ENCODE measurements at places on chromosomes 12 and 14.

GRCh38 chr14:101982621-101983020, 18.2 kb downstream of the DYNC1H1 start:
- DNase-seq, result no peak

- DNase-seq, result no peak
These were observed 25.1 kb downstream of the PXN start for GRCh38 chr12:120240495-120240833.

DNA sequence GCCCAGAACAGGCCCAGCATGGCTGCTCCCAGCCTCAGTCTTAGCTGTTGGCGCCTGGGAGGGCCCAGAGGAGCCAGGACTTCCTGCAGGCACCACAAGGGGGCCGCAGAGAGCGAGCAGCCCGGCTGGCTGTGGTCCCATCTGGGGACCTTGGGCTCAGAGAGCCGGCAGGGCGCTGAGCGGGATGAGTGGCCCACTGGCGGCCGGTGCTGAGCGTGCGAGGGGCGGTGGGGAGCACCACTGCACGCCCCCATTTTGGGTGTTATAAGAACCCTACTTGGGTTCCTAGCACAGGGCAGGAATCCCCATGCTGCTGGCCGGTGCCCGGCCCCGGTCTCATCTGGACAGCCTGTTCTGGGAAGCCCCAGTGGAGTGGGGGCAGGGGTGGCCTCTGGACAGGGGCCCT, 25.9 kb upstream of the CRIP2 start:
- DNase-seq, result peak; percentile 81

DNA sequence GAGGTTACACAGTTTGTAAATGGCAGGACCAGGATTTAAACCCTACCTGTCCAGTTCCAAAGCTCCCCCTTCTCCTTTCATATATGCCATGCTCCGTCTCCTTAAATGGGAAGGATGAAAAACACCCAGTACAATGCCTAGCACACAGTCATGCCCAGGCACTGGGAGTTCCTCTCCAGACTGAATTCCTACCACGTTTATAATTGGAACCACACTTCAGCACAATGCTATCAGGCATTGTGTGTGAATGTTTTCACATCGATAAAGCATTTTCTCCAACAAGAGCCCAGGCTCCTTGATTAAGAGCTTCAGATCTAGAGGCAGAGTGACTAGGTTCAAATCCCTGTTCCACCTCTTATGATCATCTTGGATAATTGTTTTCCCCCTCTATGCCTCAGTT, 2.7 kb upstream of the NUAK1 start:
- no peak for DNase-seq

- no peak for DNase-seq
These were observed 2.4 kb downstream of the VPS37B start for GRCh38 chr12:122893208-122894153.

DNA sequence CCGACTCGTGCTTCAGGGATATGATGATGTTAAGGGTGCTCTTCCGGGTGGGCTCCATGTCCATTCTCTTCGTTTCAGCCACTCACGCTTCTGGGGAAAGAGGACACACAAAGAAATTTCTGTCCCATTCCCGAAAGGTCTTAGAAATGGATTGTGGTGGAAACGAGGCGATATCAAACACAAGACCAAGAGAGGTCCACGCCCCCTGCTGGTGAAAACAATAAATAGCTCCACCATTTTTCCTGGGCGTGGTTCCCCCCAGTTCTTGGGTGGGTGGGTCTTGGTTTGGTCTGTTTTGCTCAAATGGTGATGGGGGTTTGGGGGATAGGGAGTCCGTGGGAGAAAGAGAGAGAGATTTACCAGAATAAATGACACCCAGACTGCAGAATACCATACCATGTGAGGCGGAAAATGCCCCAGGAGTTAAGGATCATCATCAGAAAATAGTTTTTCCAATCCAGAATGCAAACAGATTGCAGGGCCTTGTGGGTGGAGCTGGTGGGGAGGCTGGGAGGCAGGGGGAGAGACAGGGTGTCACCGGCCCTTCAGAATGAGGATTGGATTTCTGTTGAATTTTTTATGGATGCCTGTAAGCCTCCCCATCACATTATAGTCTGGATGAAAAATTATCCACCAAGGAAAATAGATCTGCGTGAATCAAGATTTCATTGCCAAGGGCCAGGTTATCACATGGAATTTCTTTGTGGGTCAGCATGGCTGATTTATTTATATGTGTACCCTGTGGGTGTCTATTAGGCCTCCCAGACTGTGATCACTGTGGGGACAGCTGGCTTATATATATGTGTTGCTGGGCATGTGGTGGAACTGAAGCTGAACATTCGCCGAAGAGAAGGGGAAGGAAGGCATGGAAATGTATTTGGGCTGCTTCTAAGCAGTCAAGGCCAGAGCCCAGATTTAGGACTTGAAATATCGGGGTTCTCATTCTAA, 55.8 kb downstream of the SRRM4 start:
- no peak for DNase-seq

GRCh38 chr14:24339284-24340151, at the start of gene RIPK3:
Gene RIPK3 (minus strand): TSS chr14:24339991. CDS start chr14:24339826, 165 bp downstream.
- DNase-seq, result no peak

GRCh38 chr14:71586131-71586897, 345.9 kb upstream of the RGS6 start:
- DNase-seq, result peak; percentile 70

DNA sequence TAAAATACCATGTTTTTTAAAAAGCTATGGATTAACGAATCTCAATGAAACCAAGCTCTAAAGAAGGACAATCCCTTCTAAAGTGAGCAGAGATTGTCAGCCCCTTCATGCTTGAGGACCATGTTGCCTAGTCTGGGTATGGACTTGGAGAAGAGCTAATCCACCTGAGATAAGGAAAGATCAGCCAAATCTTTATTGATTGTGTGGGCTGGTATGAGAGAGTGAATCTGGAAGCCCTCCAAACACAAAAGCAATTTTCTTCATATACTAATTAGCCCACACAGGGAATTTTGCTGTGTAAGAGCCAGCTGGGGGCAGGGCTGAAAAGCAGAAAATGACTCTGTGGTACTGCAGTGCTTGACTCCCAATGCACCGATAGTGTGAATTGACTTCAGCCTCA, 47.4 kb upstream of the DICER1 start:
- no peak for DNase-seq

- DNase-seq, result no peak
These were observed 75.4 kb downstream of the PAPLN start for GRCh38 chr14:73312687-73313086.

DNA sequence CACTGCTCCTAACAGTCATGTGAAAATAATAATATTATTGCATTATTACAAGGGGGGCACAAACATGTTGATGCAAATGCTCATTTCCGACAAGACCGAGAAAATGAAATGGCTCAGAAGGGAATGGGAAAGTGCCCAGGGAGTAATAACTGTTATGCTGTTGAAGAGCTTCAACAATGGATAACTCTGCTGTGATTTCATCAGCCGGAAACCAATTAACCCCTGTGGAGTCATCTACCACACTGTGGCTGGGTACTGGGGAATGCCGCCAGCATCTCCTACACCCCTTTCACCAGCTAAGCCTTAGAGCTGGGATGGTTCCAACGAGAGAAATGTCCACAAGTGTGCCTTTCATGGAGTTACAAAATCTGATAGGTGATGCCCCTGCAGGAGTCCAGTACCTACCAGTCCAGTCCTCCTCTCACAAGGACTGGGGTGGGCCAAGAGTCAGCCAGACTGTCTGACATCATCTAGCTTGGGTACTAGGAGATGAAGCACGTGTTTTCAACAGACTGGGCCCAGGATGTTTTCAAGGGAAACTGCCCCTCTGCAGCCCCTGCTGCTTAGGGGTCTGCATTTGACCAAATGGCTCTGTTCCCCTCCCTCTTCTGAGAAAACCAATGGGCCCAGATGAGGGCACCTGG, 509.3 kb upstream of the CCDC196 start:
- DNase-seq, result no peak

DNA sequence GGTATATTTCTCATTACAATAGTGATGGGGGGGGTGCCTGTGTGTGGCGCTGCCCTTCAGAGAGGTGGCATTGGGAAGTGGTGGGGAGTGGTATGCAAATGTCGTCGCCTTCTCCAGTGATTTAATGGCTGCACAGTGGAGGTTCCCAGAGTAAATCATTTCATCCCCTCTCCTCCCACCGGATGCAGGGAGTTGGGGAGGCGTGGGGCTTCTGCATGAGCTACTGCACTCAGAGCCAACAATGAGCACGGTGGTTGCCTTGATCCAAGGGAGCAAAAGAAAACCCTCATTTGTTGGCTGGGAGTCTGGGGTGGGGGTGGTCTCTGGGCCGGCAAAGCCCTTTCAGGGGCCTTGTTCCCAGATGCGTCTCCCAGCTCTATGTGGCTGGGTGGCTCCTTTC, 124.3 kb downstream of the AACS start:
- DNase-seq, result no peak

DNA sequence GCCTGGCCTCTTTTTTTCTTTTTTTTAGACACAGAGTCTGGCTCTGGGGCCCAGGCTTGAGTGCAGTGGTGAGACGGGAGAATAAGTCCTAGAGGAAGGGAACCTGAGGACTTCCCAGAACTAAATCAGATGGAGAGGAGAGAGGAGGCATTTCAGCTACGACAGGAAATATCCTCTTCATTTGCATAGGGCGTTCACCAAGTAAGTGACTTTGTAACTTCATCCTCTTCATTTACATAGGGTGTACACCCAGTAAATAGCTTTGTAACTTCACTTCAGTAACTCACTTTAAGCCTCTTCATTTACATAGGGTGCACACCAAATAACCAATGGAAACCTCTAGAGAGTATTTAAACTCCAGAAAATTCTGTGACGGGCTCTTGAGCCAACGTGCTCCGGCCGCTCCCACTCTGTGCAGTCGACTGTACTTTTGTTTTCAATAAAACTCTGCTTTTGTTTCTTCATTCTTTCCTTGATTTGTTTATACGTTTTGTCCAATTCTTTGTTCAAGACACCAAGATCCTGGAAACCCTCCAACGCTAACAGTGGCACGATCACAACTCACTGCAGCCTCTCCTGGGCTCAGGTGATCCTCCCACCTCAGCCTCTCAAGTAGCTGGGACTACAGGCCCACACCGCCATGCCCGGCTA, 21.4 kb upstream of the ANKRD9 start:
- no peak for DNase-seq

DNA sequence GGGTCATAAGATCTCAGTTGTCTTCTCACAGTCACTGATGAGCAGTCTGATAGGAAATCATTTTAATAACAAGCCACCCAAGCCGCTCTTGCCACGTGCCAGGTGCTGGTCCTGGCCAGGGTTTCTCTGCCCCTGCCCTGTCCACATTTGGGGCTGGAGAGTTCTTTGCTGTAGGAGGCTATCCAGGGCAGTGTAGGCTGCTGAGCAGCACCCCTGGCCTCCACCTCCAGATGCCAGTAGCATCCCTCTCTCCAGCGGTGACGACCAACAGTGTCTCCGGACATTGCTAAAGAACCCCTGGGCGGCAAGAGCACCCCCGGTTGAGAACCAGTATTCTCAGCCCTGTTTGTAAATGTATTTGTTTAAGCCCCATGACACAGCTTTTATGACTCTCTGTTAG, 243.7 kb downstream of the GLT1D1 start:
- DNase-seq, result no peak

GRCh38 chr14:39085933-39086332, 17.1 kb downstream of the SEC23A start:
- DNase-seq, result no peak

DNA sequence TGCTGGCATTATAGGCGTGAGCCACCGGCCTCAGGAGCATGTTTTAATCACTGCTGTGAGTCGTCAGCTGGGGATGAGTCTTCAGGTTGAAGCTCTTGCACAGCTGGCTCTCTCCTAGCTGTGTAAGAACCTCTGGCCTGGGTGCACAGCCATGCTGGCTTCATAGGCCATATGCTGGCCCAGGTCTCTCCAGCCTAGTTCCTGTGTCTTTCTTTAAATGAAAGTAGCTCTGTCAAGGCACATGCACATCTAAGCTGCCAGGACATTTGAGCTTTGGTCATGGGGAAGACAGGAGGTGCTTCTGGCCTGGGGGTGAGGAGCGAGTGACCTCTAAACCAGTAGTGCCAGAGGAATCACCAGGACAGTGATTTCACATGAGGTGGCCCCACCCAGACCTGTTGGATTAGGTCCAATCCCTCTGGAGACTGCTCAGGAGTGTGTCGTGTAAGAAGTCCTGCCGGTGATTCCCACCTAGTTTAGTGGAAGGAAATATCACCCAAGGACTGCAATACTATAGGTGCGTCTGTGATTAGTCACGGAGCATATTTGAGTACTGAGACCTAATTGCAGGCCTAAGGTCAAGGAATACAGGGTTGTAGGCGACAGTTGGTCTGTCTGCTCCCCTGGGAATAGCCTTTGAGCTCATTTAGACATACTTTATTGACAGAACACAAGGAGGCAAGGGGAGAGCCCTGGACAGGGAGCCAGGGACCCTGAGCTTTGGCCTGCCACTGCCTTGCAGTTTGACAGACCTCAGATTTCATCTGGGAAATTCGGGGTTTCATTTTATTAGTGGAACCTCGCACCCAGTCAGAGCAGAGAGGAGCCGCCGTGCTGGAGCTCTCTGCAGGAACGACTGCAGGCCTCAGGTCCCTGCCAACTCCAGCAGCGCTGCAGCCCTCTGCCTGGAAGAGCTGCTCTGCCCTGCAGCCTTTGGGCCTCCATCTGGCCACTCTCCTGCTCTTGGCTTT, 67.0 kb downstream of the ANKRD9 start:
- no peak for DNase-seq

DNA sequence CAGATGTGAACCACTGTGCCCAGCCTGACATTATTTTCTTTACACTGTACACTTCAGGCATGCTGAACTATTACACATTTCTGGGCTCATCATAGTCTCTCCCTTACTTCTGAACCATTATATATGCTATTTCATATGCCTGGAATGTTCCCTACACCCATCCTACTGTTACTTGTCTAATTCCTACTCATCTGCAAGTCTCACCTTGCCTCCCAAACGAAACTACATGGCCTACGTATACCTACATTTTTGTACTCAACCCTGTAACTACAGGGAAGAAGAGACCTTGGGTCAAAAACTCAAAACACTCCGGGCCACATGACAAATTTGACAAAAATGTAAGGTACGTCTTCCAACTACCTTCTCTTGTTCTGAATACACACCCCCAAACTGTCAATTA, 9.5 kb upstream of the EEA1 start:
- no peak for DNase-seq

- DNase-seq, result no peak
These were observed 104.7 kb upstream of the RTL1 start for GRCh38 chr14:101008196-101008595.

DNA sequence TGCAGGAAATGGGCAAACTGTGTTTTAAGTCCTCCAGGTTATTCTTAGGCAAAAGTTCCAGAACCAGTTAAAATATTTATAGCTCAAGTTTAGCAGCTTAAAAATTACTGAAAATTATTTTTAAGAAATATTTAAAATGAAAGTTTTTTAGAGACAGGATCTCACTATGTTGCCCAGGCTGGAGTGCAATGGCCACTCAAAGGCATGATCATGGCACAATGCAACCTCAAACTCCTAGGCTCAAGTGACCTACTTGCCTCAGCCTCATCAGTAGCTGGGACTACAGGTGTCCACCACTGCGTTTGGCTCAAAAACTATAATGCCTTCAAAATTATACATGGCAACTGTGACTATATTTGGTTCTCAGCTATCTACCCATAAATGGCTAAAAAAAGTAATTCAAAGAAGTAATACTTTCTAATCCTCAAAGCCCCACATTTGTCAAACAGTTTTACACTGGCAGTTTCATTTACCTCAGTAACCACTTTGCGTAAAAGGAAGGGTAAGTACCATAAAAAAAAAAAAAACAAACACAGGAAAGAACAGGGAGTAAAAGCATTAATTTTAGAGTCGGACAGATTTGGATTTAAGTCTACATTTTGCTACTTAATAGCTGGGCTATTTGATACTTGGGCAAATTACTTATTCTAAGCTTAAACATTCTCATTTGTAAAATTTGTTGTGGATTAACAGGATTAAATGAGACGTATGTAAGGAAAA, 9.2 kb downstream of the KLHL28 start:
- no peak for DNase-seq

Measured in adrenal gland (tissue), 19 donors.